Cardiac muscle cell (in vitro differentiated cells and primary cell): ENCODE measurements at places on chromosomes 3 and 15.

DNA sequence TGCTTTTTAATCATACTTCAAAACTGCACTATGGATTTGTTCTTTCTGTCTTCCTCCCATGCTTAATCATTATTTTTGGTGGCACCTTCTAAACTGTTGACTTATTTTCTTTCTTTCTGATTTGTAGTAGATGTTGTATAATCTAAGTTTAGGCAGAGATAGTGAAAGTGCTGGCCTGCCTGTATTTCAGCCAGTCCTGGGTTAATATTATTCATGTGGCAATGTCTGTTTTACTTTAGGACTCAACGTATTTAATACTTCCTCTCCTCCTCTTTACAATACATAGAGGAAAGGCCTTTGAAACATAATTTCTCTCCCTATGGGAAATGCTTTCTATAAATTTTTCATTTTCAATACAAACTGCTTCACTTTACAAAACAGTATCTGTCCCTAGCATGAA lies 327.7 kb upstream of the TPRG1 start:
- DNase-seq = no peak

DNA sequence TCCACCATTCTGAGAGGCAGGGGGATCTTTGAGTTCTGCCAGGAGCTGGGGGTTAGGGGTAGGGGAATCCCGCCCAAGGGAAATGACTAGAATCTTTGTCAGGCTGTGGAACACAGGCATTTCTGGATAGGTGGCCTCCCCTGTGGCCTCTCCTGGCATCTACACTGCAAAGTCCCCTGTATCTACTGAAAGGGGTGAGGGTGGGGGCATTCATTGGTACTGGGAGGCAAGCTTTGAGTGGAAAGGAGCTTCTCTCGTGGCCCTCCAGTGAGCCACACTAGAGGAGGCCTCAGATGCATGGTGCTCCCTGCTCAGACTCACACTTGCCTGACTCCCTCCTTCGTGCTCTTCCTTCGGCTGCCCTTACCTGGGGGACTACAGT lies 59.9 kb downstream of the CCNL1 start:
- DNase-seq = no peak

DNA sequence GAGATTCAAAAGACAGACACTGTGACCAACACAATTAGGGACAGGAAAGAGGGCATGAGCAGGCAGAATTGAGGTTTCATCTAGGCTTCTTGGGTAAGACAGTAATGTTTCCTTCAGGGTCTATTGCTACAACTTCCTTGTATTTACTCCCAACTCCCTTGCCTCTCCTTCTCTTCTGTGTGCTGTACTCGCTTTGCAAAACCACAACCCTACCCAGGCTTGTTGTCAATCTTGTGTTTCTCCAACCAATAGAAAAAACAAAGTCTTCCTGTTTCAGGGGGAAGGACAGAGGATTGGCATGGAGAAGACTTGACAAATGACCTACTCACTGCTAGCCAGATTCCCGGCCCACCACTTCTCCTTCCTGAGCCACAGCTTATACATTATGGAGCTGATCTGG lies 36.3 kb upstream of the MASP1 start:
- no peak for DNase-seq

GRCh38 chr15:67307156-67307555 lies 52.6 kb downstream of the IQCH start:
- no peak for DNase-seq

DNA sequence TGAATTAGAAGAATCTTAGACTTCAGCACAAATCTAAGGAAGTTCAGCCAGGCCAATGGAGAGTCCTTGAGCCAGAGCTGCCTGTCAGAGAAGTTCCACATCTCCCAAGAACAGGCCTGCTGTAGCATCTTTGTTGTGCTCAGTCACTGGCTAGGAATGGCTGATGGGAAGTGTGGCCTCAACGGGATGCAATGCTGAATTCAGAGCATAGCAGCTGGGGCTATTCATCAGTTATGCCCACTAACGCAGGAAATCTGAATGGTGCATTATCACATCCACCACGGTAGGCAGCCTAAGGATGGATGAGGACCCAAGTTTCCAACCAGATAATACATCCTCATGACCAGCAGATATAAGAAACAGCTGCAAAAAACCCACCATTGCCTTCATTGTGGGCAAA lies 3.2 kb upstream of the EIF1B start:
- no peak for DNase-seq
